ENCODE measurements at places on chromosomes 7 and 10. TPM values are rescaled to one million over a fixed set of nuclear protein-coding genes. Genes with fewer than 3 reads are reported as not detected.

Gene OR2A7
- 0.98 TPM for total RNA-seq

Gene CCDC172
- not detected for total RNA-seq

Gene EFCAB10
- not detected for total RNA-seq

Gene FAM221A
- total RNA-seq, result 1.4 TPM

Gene MUC3A
- total RNA-seq, result 0.16 TPM

Gene HSPA12A
- total RNA-seq, result 10.3 TPM

Gene GIMAP4
- total RNA-seq, result 1.3 TPM

Gene LEP
- under 0.01 TPM for total RNA-seq

Gene ANKRD7
- total RNA-seq, result 1.4 TPM

Gene ZNRF2
- total RNA-seq, result 5.8 TPM

Gene WDR86
- total RNA-seq, result 17.7 TPM

DNA sequence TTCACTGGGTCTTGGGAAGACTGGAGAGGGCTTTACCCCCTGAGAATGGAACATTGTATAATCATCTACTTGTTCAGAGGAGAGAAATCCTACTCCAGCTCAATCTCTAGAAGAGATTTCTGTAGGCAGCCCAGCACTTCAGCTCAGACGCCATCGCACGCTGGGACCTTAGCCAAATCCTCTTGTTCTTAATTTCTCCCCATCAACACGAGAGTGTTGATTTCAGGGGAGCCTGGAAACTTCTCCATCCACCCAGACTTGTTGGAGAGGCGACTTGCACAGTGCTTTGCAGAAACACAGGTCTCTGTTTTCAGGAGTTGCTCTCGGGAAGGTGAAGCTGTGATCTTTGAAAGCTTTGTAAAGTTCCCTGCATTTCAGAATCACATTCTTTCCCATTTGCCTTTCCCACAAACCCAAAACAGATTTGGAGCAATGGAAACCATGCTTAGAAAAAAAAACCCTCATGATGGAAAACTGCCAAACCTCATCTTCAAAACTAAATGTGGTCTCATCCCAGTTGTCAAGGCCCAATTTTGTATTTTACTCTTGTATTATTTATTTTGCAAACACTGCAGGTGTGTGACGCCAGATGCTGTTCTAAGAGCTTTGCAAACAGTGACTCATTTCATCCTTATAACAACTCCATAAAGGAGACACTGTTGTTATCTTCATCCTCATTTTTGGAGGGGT is 60.9 kb downstream of the CALML3 start:
- DNase-seq, result no peak

GRCh38 chr7:135678612-135679575 is 16.6 kb downstream of the STMP1 start:
- peak; percentile 90 for DNase-seq

GRCh38 chr7:55469721-55470120 is 102.6 kb downstream of the VOPP1 start:
- no peak for DNase-seq

GRCh38 chr7:141986923-141987322 is 8.8 kb upstream of the MGAM start:
- no peak for DNase-seq

GRCh38 chr10:72254813-72255568 is 18.7 kb upstream of the DDIT4 start:
- DNase-seq, result peak; percentile 78

- DNase-seq, result peak; percentile 72
Measured at GRCh38 chr7:138565451-138566114, 105.5 kb downstream of the TRIM24 start.

- no peak for DNase-seq
Measured at GRCh38 chr10:108180878-108181277, 1016.4 kb upstream of the SORCS1 start.

DNA sequence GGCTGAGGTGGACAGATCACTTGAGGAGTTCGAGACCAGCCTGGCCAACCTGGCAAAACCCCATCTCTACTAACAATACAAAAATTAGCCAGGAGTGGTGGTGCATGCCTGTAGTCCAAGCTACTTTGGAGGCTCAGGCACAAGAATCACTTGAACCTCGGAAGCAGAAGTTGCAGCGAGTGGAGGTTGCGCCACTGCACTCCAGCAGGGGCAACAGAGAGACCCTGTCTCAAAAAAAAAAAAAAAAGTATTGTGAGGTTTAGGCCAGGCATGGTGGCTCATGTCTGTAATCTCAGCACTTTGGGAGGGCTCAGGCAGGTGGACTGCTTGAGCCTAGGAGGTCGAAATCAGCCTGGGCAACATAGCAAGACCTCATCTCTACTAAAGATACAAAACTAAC is 16.0 kb downstream of the TET1 start:
- DNase-seq, result no peak

GRCh38 chr7:151779678-151780077 is 97.2 kb downstream of the PRKAG2 start:
- DNase-seq, result no peak

DNA sequence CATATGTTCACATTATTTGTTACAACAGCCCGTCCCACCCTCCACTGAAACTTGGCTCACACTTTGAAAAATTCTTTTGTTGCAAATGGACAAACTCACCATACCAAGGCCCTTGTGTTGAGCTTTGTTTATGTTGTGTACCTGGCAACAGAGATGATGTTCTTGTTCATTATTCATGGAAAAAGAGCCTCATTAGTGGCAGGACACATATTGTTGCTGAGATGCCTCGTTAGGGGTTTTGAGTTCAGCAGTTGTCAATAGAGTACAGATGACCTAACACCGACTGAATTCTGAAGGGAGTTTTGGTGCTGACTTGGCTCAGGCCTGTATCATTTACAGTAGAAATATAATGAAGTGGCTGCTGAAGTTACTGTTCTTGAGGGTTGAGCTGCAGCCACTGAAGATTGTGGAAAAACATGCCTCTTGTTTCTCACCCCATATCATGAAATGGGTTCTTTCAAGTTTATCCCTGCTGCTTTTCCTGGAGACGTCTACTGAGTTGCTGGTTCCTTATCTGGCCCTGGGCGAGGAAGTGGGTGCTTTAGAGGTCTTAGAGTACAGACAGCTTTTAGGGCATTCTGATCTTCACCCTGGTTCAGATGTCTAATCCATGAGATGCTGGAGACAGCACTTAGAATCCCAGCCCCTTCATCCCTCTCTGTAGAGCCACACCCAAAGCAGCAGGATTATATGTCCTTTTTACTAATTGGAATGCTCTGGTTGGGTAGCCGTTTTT is 149.7 kb downstream of the WNT2 start:
- no peak for DNase-seq

DNA sequence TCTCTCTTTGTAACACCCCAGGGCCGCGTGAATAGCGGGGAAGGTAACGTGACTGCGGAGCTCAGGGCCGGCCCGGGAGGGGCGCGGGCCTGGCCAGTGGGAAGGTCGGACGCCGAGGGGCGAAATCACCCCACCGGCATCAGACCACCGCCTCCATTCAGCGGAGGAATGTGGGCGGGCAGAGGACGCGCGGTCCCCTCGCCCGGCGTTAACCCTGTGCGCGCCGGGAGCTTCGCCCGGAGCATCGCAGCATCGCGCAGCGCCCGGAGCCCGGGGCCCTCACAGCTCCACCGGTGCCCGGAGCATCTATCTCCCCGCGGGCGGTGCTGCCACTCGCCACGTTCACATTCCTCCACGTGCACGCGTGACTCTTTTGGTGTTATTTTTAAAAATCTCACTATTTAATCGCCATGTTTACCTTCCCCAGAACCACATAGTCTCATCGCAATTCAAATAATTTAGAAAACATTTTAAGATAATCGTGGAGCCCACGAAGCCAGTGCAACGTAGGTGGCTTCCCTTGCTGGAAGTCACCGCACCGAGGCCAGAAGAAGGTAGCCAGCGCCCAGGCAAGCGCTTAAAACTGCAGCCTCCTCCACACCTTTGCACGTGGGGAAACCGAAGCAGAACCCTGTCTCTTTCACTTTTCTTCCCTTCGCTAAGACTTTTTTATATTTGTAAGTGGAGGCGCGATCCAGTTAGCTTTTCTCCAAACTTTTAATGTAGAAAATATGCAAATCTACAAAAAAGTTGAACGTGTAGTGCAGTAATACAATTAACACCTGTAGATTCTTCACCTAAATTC is 21.8 kb downstream of the FGFBP3 start:
- DNase-seq, result peak; percentile 36

- peak; percentile 78 for DNase-seq
Measured at GRCh38 chr7:82017334-82017943, 247.6 kb upstream of the HGF start.

GRCh38 chr10:62076891-62077290 is 175.4 kb downstream of the ARID5B start:
- peak; percentile 83 for DNase-seq

- no peak for DNase-seq
Measured at GRCh38 chr7:407721-408539, 111.7 kb downstream of the PDGFA start.

DNA sequence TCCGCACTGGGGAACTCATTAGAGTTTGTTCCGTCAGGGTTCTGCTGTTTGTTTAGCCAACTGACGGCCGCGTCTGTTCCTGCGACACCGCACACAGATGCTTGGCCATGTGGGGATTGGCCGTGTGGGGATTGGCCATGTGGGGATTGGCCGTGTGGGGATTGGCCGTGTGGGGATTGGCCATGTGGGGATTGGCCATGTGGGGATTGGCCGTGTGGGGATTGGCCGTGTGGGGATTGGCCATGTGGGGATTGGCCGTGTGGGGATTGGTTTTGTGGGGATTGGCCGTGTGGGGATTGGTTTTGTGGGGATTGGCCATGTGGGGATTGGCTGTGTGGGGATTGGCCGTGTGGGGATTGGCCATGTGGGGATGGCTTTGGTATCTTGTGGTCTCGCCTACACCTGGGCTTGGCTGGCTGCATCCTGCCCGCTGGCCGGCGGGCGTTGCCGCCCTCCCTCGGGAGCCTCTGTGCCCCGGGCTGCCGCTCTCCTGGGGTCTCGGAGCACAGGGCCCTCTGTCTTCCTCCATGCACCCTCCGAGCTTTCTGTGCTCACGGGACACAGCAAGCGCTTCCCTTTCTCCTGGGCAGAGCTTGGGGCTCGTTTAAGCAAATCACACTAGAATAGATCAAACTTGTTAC is 62.5 kb downstream of the NKX6-2 start:
- DNase-seq, result no peak

- DNase-seq, result no peak
Measured at GRCh38 chr7:80172387-80172786, 37.8 kb downstream of the GNAI1 start.

DNA sequence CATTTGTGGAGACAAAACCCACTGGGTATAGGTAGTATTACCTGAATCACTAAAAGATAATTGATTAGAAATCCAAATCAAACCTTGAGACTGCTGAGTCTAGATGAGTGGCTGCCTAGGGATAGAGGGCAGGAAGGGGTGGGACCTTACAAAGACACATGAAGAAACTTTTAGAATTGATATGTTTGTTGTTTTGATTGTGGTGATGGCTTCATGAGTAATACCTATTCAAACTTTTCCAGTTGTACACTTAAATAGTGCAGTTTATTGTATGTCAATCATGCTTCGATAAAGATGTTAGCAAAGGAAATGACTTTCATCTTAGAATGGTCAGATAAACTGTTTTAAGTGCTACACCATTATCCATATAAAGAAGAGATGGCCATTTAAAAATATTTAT is 188.7 kb upstream of the KAT6B start:
- DNase-seq, result no peak

GRCh38 chr7:124856299-124856888 is 73.2 kb downstream of the POT1 start:
- peak; percentile 64 for DNase-seq

GRCh38 chr7:106029941-106030340 is 66.9 kb downstream of the CDHR3 start:
- DNase-seq, result no peak

GRCh38 chr10:101060951-101061623 is 702 bp upstream of the KAZALD1 start:
- DNase-seq, result peak; percentile 93

DNA sequence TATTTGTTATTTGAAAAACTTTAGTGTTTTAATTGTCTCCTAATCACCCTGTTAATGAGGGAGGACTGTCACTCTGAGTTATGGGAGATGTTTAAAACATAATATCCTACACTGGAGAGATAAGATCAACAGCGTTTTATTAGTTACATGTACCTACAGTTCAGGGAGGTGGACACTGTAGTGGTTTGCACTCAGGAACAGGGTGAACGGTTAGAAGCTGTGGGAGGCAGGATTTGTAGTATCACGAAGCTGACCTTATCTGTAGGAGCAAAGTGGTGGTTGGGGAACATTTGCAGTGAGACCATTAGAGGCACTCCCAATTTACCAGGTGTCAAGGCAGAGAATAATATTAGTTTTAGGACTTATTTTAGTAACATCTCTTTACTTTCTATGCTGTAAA is 193.3 kb upstream of the KCND2 start:
- DNase-seq, result no peak

GRCh38 chr10:70571636-70572439 is 30.7 kb downstream of the PRF1 start:
- no peak for DNase-seq

DNA sequence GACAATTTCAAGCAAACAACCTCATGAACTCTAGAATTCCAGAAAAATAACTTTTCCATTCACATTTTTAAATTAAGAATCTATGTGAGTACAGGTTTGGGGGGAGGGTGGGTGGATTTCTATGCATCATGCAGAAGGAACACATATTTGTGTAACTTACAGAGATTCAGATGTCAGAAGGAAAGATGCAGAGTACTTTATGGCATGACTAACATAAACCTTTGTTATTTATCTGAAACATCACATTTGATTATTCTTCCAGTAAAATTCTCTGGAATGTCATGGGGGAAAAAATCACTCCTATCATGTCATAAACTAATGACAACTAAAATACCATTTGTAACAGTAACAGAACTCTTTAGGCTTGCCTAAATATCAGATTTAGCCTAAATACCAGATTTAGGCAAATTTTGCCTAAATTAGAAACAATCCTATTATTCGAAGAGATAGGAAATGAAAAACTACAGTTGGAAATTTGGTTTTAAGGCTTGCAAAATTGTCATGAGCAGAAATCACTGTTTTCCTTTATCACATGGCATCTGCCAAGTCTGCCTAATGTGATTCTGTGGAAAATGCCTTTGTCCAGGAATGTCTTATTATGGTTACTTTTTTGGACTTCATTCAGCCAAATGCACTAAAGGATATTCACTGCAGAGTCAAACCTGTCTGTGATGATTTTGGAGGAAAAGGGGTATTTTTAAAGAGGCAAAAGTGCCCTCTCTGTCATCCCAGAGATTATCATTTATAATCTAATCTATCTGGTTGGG is 527.7 kb upstream of the CELF2 start:
- peak; percentile 4 for DNase-seq

GRCh38 chr7:34333184-34333583 is 324.8 kb upstream of the NPSR1 start:
- no peak for DNase-seq

- DNase-seq, result no peak
Measured at GRCh38 chr7:87875151-87876039, 765 bp downstream of the SLC25A40 start.

Data from fibroblast of the aortic adventitia (primary cell).